Common myeloid progenitor, CD34-positive (primary cell): ENCODE measurements at places on chromosomes 7 and 10.

DNA sequence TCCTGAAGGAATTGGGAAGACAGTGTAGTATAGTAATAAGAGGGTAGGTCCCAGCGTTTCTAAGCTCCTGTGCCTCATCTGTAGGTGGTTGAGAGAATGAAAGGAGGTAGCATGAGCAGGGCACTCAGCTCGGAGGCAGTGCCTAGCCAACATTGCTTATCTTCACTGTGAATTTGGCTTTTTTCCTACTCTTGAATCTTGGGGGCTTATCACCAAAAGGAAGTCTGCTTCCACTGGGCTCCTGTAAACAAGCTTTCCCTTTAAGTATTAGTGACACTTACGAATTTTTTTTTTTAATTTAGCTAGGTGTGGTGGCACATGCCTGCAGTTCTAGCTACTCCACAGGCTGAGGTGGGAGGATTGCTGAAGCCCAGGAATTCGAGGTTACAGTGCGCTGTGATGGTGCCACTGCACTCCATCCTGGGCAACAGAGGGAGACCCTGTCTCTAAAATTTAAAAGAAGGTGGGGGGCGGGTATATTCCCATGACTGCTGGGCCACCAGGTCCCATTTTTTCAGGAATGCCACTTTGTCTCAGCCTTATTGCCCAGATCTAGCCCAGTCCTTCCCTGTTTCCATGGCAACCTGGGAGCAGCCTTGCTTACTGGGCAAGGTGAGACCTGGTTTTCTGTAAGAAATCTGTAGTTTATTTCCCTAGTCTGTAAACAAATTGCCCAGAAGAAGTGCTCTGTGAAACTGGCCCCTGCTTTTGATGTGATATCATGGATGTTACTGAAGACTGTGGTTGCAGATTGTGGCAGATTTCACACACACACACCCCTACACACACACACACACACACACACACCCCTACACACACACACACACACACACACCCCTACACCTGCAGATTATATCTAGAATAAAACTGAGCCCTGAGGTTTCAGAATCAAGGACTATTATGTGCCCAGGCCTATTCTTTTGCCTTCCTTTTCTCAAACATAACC, 19.4 kb downstream of the OGDH start:
- no peak for DNase-seq

- no peak for DNase-seq
Measured at GRCh38 chr7:154306036-154306435, 253.8 kb downstream of the DPP6 start.

DNA sequence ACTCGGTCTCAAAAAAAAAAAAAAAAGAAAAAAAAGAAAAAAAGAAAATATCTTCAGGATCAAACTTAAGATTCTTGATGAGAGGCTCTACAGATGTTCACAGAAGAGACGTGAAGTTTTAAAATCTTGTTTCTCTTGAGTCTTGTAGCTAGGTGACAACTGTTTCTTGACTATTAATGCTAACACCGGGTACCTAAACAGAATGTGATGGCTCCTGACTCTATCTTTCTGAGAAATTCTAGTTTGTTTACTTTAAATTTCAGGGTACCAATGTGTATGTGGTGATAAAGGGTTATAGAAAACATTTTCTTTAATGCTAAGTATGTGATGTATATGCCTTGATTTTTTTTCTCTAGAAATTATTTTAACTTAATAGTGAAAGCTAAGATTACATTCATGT, 61.0 kb downstream of the DAGLB start:
- no peak for DNase-seq

- DNase-seq = peak; percentile 34
Measured at GRCh38 chr7:100127866-100128636, 1.3 kb downstream of the MBLAC1 start.

DNA sequence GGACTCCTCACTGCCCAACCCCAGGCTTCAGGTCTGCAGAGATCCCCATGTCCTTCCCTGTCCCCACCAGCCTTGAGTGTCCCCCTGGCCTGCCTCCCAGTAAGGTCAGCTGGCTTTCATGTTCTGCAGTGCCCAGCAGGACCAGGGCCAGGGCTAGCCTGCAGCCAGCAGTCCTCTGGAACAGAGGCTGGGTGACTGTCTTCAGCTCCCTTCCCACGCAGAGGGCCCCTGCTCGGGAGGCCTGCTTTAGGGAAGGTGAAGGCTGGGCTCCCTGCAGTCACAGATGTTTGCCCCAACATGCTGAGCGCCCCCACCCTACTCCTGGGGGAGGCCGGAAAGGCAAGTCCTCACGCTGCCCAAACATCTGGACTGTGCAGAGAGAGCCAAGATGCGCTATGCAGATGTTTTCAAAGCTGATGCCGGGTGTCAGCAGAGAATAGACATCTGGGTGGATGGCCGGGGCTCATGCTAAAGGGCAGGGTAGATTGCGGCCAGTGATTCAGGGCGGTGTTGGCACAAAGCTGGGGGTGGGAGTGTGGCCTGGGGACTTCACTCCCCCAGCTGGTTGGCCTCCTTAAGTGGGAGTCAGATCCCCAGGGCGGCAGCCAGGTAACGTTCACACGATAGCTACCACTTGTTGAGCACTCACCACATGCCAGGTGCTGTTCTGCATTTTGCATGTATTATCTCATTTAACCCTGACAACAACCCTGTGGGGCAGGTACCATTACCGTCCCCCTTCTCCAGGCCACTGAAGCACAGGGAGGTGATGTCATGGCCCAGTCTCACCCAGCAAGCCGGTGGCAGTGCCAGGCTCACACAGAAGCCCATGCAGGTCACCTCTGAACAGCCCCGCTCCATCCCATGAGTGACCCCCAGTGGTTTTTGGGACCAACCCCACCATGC, 71.2 kb upstream of the COL13A1 start:
- DNase-seq = no peak

- DNase-seq = no peak
Measured at GRCh38 chr10:100902622-100903021, 10.1 kb upstream of the SLF2 start.

GRCh38 chr7:141577043-141577839, 26.0 kb downstream of the AGK start:
- no peak for DNase-seq

DNA sequence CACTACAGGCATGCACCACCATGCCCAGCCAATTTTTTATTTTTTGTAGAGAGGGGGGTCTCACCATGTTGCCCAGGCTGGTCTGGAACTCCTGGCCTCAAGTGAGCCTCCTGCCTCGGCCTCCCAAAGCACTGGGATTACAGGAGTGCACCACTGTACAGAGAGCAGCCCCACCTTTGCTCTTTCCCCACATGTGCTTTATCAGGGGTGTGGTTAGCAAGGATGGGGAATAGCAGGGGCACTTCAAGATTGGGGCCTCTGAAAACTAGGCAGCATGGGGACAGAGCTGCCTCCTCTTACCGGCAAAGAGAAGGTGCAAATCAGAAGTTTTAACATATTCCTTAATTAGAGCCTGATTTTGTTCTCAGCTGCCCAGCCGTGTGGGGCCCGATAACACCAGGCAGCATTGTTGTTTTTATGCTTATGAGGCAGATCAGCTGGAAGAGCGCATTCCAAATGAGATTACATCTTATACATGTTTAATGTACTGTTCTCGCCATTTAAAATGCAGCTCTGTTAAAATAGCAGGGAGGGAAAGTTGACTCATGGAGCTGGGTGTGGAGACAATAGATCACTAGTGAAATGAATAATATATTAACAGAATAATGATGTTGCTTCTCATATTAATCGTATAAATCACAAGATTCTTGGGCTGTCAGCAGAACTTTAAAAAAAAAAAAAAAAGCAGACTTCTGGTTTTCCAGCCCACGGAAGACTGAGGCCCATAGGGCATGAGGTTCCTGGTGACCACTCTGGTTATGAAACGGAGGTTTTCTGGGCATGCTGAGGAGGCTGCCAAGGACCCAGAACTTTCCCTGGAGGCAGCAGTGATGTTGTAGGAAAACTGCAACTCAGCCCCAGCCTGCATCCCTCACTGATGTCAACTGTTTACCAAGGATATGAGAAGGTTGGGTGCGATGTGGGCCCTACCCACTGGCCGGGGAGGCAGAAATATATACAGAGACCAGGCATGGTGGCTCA, 62.5 kb downstream of the TMEM130 start:
- no peak for DNase-seq

DNA sequence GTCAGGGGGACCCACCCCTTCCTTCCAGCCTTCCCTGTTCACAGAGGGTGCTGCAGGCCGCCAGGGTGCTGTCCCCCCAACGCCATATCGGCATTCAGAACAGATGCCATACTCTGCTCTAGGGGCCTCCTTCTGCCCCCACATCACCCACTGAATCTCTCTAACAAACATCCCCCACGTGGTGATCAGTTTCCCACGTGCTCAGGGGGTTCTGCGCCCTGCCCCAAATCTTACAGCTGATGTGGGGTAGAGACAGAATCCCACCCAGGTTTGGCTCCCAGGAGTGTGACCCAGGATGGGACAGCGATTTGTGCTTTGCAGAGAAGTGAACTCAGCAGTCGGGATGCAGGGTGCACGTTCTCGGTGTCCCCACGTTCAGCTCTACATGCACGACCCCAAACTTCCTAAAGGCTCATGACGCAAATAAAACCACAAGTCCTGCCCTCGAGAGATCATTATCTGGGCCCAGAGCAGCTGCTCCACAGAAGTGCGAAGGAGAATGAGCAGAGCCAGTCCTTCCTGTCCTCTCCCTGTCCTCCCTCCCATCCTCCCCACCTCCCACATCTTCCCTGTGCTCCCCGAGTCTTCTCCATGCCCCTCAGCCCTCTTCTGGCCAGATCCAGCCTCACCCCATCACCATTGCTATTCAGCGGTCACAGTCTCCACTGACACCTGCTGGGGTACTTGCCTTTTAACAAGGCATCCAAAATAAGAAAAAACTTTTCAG, 423.4 kb downstream of the DNAJB6 start:
- peak; percentile 68 for DNase-seq

GRCh38 chr10:107692072-107692471, 527.6 kb upstream of the SORCS1 start:
- DNase-seq = no peak

DNA sequence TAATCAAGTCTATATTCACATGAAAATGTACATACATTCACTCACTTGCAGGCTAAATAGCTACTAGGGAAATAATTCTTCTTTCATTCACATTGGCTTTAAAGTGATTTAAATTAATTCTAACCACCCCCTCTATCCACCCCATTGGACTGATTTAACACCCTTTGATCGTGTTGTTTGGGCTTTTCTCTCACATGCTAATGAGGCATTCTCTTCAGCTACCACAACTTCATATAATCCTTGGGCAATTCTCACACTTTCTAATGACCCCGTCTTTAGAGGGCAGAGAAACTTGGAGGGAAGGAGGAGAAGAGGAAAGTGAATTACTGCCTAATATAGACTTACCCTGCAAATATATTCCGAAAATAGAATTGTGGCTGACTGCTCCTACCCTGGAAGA, 24.6 kb downstream of the GRM3 start:
- no peak for DNase-seq

DNA sequence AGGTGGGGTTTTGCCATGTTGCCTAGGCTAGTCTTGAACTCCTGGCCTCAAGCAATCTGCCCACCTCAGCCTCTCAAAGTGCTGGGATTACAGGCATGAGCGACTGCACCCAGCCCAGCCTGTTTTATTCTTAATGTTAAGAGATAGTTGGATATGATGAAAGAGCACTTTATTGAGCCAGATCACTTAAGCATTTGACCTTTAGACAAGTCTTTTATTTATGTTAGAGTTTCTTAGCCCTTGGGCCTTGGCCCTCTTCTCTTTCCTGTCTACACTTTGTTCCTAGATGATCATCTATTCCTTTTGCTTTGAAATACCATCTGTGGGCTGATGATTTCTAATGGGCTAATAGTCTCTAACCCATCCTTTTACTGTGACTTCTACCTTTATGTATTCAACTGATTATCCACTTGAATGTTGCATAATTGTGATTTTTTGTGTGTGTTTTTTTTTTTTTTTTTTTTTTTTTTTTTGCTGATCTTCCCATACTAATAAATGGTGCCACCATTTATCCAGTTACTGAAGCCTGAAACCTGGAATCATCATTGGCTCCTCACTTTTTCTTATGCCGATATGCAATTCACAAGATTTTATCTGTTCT, 34.8 kb downstream of the BTRC start:
- no peak for DNase-seq

DNA sequence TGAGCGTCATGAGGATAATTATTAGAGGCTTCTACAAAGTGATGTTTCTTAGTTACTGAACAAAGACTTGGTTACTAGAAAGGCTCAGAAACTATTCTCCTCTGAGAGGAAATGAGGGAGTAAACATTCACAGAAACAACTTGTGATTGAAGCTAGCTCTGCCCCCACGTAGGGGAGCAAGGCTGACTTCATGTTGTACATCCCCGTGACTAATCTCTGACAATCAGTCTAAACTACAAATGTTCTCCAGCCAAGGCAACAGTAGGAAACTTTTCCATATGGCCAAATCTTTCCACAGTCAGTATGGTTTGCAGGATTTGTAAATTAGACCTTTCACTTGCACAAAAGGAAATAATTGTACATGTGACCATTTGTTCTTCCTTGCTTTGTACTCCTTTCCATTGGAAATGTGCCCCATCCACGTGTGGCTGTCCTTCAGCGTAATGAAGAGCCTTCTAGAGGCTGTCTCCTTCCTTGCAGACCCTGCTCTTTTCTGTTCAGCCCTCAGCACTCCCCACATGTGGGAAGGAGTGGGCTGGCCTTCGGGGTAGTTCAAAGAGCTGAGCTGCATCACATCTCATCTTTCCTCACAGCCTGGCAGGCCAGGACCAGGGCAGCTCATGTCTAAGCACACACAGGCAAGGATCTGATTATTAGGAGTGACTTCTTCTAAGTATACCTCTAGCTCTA, 93.5 kb downstream of the PCGF5 start:
- no peak for DNase-seq

DNA sequence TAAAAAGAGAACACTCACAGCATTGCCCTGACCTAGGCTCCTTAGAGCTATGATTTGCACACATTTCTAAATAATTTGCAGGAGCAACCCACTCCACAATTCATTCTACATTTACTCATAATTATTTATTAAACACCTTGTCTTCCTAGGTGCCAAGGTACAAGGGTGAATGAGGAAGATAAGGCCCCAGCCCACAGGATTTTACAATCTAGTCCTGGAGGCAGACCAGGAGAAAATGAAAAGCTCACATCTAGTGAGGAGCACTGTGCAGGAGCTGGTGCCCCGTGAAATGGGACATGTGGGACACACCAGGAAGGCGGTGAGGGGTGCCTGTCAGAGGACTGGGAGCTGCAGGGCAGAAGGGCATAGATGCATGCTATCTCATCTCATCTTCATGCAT, 59.7 kb upstream of the LRRC18 start:
- no peak for DNase-seq

GRCh38 chr10:1274701-1275544, 218.7 kb downstream of the WDR37 start:
- DNase-seq = no peak

DNA sequence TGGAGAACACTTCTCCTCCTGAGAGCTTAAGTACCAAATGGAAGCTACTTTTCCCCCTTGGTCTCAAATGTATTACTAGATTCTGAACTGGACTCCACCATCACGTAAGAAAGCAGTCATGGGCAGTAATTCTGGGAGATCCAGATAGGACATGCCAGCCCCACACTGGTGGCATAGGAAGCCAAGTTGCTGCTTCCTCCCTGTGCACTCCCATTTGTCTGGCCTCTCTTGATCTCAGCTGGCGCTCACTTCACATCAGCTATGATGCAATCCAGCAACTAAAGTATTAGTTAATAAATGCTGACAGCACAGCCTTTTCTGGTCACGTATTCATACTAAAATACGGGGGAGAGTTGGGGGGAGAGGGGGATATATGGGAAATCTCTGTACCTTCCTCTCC, 3.4 kb upstream of the IL6 start:
- DNase-seq = no peak
